ENCODE measurements at places on chromosomes 2 and 18.

GRCh38 chr2:53129851-53130250 lies 637.8 kb upstream of the CHAC2 start:
- no peak for DNase-seq

GRCh38 chr18:4511166-4511565 lies 56.1 kb upstream of the DLGAP1 start:
- no peak for DNase-seq

DNA sequence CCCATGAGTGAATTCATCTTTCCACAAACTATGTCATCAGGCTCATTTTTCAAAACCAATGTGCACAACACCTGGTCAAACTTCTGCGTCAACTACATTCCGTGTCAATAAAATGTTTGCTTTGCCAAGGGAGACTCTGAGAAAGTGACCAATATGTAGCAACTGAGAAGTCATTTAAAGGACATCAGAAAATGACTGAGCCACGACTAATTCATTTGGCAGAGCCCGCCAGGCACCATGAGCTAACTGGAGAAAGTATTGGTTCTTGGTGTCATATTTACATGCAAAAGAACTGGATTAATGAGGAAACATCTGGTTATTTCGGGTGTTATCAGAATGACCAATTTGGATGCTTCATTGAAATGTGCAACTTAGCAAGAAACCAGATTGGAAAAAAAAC lies 7.2 kb downstream of the RND3 start:
- DNase-seq: no peak

DNA sequence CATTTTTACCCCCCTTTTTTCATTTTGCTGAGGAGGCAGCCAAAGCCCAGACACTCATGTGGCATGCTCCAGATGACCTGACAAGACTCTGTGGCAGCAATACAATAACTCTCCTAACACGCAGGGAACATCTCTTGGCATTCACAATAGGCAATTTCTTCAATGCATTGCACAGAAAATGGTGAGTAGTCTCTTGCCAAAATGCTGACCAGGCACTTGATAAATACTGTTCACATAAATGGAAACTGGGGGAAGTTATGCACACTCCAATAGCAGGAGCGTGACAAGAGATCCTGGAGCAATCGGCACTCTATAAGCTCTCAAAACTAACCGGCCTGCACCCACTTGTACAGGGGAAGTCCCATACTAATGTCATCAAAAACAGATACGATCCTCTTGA lies 66.3 kb downstream of the NBAS start:
- no peak for DNase-seq

GRCh38 chr2:16088802-16089112 lies 148.4 kb downstream of the MYCN start:
- no peak for DNase-seq

- no peak for DNase-seq
Measured at GRCh38 chr18:9614401-9615279, at the start of gene PPP4R1. Gene PPP4R1, minus strand, starts transcription at chr18:9614559. Its CDS starts 75 bp downstream, at chr18:9614484.

GRCh38 chr2:196316050-196316430 lies 144.7 kb upstream of the STK17B start:
- DNase-seq: no peak

- no peak for DNase-seq
Measured at GRCh38 chr2:28604284-28604843, 108.5 kb downstream of the PLB1 start.

- no peak for DNase-seq
Measured at GRCh38 chr2:129187343-129187742, 792.1 kb upstream of the RAB6C start.
